ENCODE measurements at places on chromosomes 1 and 21. TPM values are rescaled to one million over a fixed set of nuclear protein-coding genes. Genes with fewer than 3 reads are reported as not detected.

Gene OR2L2
- total RNA-seq, result not detected

Gene MYBPH
- total RNA-seq, result not detected

DNA sequence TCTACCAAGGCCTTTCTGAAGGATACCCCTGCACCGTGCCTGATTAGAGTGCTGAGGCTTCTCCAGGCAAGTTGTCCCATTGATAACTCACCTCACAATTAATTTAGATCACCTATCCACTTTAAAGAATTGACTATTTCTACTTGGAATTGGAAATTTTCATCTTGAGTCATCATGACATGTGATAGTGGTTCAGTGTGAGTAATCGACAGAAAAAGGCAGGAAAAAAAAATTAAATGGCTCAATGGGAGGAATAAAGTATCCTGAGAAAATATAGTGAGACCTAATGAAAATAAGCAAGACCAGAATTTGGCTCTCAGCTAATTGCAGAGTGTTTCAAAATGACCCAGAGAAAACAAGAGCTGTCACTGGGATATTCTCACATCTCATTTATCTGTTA is 222.4 kb upstream of the C8B start:
- peak; percentile 19 for DNase-seq

DNA sequence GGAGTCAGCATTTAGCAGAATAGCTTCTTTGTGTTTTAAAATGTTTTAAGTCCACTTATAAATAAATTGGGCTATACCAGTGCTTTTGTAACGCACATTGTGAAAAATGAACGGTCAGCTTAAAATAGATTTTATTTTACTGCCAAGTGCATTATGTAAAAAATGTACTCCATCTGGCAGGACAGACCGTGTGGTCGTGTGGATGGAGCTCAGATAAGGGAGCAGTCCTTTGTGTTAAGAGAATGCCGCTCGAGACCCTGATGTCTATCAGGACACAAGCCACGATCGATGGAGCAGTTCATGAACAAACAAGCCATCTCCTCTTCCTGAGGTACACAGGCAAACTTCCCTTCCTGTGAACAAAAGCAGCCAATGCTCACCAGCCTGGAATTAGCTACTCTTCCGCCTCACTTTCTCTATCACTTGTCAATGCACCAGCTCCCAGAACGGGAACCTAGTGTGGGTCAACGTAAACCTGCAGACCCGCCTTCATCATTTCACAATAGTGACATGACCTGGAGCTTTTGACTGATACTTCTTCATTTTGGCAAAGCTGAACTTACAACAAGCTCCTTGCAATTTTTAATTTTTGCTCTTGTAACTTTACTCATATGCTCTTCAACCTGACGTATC is 243.5 kb downstream of the TGFB2 start:
- no peak for DNase-seq

DNA sequence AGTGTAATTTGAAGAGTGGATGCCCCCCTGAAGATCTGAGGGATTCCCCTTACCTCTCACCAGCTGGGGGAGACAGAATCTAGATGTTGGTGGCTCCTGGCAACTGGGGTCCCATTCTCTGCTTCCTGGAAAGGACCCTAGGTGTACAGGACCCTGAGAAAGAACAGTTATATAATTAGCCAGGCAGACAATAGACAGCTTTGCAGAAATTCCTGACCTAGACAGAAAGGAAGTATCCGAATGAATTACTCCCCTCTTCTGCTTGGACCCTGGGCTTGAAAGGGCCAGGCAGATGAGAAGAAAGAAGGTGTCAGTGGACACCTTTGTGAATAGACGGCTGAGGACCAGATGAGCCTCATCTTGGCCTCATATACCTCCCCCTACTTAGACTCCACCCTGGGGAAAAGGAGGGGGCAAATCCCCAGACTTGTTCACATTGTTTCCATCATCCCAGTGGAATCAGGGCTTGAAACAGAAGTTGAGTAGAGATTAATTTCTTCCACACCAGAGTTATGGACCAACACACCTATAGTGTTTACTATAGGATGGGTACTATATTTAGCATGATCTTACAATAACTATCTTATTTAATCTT is 1.8 kb upstream of the IQGAP3 start:
- DNase-seq, result no peak

GRCh38 chr1:77473690-77474089 is 191.9 kb downstream of the AK5 start:
- no peak for DNase-seq

Measured in Caki2 (cell line).